NCI-H1092 (cell line): ENCODE measurements at places on chromosomes 2 and 18.

DNA sequence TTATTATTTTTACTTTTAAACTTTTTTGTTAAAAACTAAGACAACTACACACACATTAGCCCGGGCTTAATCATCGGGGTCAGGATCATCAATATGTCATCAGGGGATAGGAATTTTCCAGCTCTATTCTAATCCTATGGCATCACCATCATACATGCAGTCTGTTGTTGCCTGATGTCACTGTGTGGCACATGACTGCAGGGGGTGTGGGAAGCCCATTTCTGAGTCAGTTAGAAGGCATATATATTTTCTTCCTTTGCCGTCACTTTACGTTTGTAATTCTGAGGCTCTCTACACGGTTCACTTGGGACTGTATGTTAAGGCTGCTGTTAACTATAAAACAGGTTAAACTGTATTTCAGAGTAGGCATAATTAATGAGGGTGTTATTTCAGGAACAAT lies 144.4 kb upstream of the ITGA6 start:
- DNase-seq = no peak

DNA sequence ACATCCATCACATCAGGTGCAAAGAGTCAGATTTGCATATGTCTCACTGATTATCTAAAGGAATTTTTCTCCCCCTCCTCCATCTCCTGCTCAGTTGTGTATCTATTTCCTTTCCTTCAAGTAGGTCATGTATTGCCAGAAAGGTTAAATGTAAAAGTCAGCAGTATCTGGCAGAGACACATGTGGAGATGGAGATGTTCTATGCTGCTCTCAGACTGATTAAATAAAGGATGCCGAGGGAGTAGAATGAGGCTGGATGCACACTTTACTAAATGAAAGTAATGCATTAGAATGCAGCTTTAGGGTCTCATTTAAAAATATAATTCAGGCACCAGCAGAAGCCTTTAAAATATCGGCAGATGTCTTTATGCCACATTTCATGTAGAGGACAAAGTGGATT lies 555.3 kb downstream of the RNF144A start:
- DNase-seq = no peak

- DNase-seq = no peak
Measured at GRCh38 chr2:169493360-169493759, 14.1 kb downstream of the BBS5 start.

- no peak for DNase-seq
Measured at GRCh38 chr2:45897842-45898241, 246.4 kb downstream of the PRKCE start.

- DNase-seq = no peak
Measured at GRCh38 chr2:112791019-112791418, 6.7 kb upstream of the IL1A start.

GRCh38 chr2:32947484-32948143 lies 861 bp downstream of the LTBP1 start:
- DNase-seq = no peak

DNA sequence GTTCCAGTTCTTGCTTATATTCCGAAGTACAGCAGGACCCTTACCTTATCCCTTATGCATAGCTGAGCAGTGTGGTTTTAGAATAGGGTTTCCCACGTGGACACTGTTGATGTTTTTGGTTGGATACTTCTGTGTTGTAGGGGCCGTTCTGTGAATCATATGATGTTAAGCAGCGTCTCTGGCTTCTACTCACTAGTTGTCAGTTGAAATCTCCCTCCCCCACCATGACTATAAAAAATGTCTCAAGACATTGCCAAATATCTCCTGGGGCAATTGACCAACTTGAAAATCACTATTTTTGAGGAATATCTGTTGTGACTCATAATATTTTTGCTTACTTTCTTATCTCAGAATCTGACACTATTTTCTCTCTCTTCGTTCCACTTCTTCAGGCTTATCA lies 713.7 kb downstream of the TSN start:
- no peak for DNase-seq

DNA sequence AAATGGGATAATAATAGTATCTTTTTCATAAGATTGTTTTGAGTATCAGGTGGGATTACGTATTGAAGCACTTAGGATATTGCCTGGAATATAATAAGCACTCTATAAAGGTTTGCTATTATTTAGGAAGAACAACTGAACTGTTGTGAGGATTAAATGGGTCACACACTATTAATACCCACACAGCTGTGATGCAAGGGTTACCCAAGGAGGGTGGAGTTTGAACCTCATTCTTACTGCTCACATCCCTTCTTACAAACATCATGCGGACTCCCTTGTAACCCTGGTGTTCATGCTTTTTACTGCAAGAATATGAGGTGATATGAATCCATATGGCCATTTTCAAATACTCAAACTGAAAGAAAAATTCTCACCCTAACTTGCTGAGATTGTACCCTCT lies 113.5 kb downstream of the KCTD1 start:
- DNase-seq = no peak

- DNase-seq = no peak
Measured at GRCh38 chr2:63699549-63699839, 110.7 kb downstream of the MDH1 start.

GRCh38 chr18:72738136-72738535 lies 129.7 kb downstream of the NETO1 start:
- no peak for DNase-seq

GRCh38 chr18:58416704-58417683 lies 211.9 kb downstream of the ALPK2 start:
- no peak for DNase-seq

- DNase-seq = no peak
Measured at GRCh38 chr2:43837831-43838559, 644 bp downstream of the ABCG5 start.

- no peak for DNase-seq
Measured at GRCh38 chr2:105609746-105610402, 134.8 kb upstream of the NCK2 start.

GRCh38 chr2:233056961-233057605 lies 3.1 kb upstream of the INPP5D start:
- no peak for DNase-seq

- no peak for DNase-seq
Measured at GRCh38 chr2:36411962-36412444, 56.4 kb downstream of the CRIM1 start.

DNA sequence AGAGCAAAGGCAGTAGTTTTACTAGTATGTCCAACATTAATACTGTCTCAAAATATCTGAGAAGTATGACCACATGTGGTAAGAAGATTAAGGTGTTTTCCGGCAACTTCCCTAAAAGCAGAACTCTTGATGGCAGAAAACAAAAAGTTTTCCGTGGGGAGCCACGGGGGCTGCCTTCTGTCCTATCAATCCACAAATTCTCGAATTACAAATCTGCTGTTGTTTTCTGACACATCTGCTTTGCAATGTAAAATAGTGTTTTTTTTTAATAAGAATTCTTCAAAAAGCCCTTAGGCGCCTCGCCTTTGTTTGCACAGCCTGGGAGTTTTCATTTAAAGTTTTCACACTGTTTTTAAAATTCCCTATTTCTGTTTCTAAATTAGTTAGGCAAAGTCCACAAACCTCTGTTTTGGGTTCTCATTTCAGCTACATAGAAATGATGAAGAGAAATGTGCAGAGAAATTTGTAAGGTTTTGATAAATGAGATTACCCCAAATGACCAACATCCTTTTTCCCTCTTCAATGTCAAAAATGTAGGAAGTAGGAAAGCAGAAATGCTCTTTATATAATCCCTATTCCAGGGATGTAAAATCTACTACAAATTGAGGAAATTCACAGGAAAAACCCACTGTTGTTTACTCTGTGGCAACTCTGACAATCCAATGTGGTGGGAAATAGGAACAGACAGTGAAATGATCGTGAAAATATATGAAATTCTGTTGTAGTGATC lies 385.8 kb downstream of the ZEB2 start:
- DNase-seq = no peak

GRCh38 chr2:241040081-241040803 lies 41.8 kb downstream of the SNED1 start:
- DNase-seq = no peak

DNA sequence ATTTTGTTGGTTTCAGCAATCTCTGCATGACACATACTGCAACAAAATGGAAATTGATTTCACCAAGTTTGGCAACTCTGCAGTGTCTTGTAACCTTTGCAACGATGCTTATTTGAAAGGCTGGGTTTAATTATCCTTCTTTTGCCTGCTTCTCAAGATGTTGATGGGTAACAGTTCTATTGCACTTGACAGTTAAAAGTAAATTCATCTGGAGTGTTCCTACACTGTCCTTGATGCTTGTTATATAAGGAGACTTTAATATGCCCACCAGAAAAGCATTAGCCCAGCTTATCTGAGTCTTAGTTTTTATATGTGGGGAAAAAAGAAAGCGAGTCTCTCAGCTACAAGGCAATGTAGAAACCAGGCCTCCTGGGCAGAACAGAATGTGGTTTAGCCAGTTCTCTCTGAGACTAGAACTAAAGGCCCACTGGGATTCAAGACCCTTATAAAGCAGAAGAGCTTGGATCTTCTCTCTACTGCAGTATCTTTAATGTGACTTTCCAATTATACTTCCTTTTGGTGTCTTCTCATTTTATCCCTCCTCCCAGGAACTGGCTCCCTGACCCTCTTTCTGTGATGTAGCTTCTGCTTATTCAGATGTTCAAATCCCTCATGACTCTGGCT lies 106.8 kb upstream of the LYPD6 start:
- no peak for DNase-seq

DNA sequence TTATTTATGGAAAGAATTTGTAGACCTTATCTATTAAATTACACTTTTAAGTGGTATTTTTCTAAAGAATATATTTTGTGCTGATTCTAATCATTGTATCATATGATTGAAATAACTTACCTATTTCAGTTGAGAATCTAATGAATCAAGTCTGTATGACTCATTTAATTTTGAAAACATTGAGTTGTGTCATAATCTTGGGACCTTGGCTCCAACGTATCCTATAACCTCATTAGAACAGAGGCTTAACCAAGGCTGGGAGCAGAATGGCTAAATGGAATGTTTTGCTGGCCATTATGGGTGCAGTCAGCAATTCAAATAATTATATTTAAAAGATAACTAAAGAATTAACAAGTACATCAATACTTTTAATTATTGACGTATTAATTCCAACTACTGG lies 19.6 kb upstream of the GULP1 start:
- DNase-seq = no peak

GRCh38 chr18:43115076-43115921 lies at the start of gene RIT2:
Gene RIT2, minus strand, starts transcription at chr18:43115685.
- peak; percentile 47 for DNase-seq

DNA sequence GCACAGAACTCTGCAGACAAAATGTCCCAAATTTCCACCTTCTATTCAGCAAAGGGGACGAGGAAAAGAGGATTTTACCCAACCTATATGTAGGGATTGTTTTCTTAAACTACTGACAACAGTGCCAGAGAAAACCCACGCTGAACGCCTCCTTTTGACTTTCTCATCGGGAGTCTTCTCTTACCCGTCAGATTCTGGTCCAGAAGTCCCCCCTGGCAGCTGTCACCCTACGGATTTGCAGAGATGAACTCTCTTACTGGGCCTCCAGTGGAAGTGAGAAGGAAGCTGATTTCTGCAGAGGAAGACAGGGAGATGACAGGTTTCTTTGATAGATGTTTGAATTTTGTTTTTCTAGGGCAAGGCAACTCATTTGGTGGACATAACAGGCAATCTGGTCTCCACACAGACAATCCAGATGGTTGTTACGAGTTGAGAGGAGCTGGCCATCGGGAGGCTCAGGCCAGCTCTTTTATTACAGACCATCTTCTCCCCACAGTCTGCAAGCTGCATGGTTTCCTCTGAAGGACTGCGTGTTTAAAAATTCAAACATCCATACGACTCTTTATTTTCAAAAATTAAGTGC lies 804.3 kb downstream of the RNF144A start:
- no peak for DNase-seq

- DNase-seq = no peak
Measured at GRCh38 chr2:219356834-219357233, 24.3 kb upstream of the RESP18 start.
